Spinal cord (tissue), 10 donors: ENCODE measurements at places on chromosomes 6 and 20. TPM values are rescaled to one million over a fixed set of nuclear protein-coding genes. Genes with fewer than 3 reads are reported as not detected.
A peak's percentile ranks its signal among the peaks of the same experiment; 100 is the strongest.

- no peak overlapping the region for H3K27ac ChIP-seq
- H3K36me3 ChIP-seq, result peaks cover 13% of the 10 kb centered on the region
- H3K27me3 ChIP-seq, result no peaks in the 10 kb centered on the region
- peak; percentile 88 for DNase-seq
- no peaks in the 10 kb centered on the region for H3K4me1 ChIP-seq
Measured at GRCh38 chr20:36754656-36755222, 8.8 kb upstream of the NDRG3 start.

Gene ANKRD66
- 3.5 TPM for total RNA-seq

GRCh38 chr20:63402860-63403220, 41.7 kb upstream of the CHRNA4 start:
- H3K27me3 ChIP-seq, result no peaks in the 10 kb centered on the region
- H3K4me3 ChIP-seq, result no peak overlapping the region
- no peak for DNase-seq
- H3K4me1 ChIP-seq, result peaks cover 13% of the 10 kb centered on the region

DNA sequence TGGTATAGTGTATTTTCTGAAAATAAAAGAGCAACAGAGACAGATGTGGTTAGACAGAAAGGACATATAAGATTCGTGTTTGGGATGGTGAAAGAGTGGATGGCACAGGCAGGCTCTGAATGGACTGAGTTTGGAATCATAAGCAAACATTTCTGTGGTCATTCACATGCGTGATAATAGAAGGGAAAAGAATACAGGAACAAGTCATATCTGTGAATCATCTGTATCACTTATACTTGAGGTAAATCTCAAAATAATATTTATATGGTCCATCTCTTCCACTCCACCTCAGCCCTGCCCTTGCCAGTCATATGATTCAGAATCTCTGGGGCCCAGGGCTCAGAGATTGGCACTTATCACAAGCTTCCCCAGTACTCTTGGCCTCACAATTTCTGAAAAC, 535.1 kb downstream of the BCKDHB start:
- no peak overlapping the region for H3K4me3 ChIP-seq
- no peaks in the 10 kb centered on the region for H3K27me3 ChIP-seq
- no peaks in the 10 kb centered on the region for H3K4me1 ChIP-seq
- no peaks in the 10 kb centered on the region for H3K36me3 ChIP-seq

DNA sequence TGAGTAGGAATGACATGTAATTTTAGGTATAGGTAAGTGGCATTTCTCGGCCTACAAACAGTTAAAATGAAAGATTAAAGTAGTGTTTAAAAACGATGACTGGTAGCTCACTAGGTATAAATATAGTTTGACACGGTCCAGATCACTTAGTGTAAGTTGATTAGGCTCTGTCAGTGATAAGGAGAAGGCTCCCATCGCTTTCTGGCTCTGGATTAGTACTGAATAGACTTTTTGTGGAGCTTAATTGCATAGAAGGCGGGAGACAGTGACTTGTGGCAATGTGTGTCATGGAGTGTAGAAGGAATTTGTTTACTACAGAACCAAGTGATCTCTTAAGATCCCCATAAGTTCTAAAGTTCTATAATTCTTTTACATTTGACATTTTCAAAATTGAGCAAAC, 6.7 kb downstream of the PYGB start:
- H3K27me3 ChIP-seq, result no peaks in the 10 kb centered on the region
- DNase-seq, result no peak
- peaks cover 35% of the 10 kb centered on the region for H3K4me1 ChIP-seq
- no peak overlapping the region for H3K4me3 ChIP-seq
- H3K36me3 ChIP-seq, result peaks cover 25% of the 10 kb centered on the region
- no peak overlapping the region for H3K27ac ChIP-seq

- DNase-seq, result peak; percentile 94
- peaks cover 6% of the 10 kb centered on the region for H3K36me3 ChIP-seq
- peak overlapping the region; percentile 38 for H3K4me3 ChIP-seq
- peaks cover 100% of the 10 kb centered on the region for H3K27me3 ChIP-seq
- H3K4me1 ChIP-seq, result peaks cover 80% of the 10 kb centered on the region
- H3K27ac ChIP-seq, result no peak overlapping the region
Measured at GRCh38 chr20:38726804-38727606, 2.7 kb downstream of the SLC32A1 start.
